Stimulated activated CD8-positive, alpha-beta memory T cell treated with anti-CD3 and anti-CD28 coated beads, Interleukin-15, amount 100 ng/mL, for 4 hours (primary cell): ENCODE measurements at places on chromosomes 4 and X.

GRCh38 chrX:7190157-7190556, 42.2 kb upstream of the PUDP start:
- DNase-seq, result no peak

GRCh38 chr4:37463033-37463856, 218.7 kb downstream of the NWD2 start:
- DNase-seq, result no peak

- no peak for DNase-seq
Measured at GRCh38 chrX:1097328-1097727, 115.1 kb downstream of the CRLF2 start.

DNA sequence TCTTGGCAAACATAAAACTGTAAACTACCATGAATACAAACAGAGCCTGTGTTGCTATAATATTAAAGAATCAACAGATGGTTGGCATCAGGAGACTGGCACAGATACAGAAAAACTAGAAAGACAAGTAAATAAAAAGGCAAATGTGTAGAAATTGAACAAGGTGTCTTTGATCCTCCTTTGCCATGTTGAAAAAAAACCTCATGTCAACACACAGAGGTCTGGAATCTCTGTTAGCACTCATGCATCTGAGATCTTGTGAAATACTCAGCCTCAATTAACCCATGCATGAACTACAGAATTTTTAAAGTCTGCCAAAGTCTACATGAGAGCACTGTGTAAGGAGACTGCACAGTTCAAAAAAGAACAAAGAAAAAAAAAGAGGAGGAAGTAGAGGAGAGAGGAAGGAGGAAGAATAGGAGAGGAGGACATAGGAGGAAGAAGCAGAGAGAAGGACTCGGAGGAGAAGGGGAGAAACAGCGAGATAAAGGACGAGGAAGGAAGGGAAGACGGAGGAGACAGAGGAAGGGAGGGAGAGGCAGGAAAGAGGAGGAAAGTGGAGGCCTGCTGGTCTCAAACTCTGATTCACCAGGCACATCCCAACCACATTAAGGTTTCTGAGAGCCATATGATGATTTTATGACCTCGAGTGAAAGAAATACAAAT, 52.8 kb downstream of the PRDM5 start:
- DNase-seq, result no peak

GRCh38 chr4:7668826-7669225, 234.1 kb upstream of the PSAPL1 start:
- no peak for DNase-seq

- DNase-seq, result no peak
Measured at GRCh38 chr4:110032603-110033002, 119.9 kb downstream of the EGF start.

- DNase-seq, result no peak
Measured at GRCh38 chr4:150305995-150306394, 227.8 kb downstream of the DCLK2 start.

- no peak for DNase-seq
Measured at GRCh38 chr4:107069049-107069448, 32.9 kb upstream of the DKK2 start.

DNA sequence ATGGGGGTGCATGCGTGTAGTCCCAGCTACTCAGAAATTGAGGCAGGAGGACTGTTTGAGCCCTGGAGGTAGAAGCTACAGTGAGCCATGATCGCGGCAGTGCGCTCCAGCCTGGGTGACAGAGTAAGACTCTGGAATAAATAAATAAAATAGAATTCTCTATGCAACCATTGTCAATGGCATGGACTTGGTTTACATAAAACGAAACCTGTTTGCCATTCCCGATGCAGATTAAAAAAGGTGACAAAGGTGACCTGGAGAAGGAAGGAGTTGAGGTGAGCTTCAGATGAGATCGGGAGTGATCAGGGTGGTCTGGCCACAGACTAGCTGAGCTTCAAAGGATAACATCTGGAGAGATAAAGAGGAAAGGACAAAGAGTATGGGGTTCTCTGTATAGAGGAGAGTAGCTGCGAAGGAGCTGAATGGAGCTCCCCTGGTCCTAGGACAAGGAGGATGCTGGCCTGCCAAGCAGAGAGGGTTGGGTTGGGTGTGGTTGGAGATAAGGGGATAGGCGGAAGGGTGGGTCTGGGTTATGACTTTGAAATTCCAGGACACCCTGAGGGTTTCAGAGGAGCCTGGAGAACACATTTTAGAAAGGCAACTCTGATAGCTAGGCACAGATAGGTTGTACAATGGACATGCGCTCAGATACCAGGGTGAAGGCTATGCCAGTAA, 98.6 kb downstream of the RBM47 start:
- no peak for DNase-seq

DNA sequence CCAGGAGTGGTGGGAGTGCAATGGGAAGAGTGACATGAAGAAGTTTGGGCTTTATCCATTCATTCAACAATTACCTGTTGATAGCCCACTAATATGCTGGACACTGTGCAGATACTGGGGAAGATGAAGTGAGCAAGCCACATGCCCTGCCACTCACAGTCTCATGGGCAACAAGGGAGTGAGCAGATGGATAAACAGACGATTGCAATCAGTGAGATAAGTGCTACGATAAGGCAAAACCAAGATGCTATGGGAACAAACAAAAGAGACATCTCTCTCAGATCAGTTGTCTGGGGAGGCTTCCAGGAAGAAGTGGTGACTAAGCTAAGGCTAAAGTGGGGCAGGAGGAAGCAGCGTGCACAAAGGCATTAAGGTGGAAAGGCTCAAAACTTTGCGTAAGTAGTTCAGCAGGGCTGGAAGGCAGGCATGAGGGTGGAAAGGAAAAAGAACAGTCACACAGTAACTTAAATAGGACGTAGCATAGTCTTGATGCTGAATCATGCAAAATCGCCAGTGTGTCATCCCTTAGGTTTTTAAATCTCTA, 31.7 kb downstream of the GAB3 start:
- DNase-seq, result no peak

DNA sequence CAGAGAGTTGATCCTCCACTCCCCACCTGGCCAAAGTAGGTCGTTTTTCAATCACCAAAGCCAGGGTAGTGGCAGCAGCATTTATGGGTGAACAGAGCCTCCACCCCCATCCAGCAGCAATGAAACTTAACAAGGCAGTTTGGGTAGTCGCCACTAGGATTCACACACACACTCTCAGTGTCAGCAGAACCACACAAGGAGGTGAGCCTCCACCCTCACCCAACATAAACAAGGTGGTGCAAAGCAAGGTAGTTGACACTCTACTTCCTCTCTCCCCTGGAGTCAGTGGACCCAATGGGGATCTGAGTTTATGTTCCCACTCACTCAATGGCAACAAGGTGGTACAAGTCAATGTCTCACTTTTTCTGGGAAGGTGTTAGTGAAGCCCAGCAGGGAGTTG, 50.4 kb upstream of the CCDC149 start:
- DNase-seq, result no peak

GRCh38 chrX:69995362-69996112, 54.2 kb downstream of the AWAT2 start:
- no peak for DNase-seq

- DNase-seq, result no peak
Measured at GRCh38 chr4:69750346-69750745, 10.1 kb downstream of the SULT1B1 start.
